ENCODE measurements at places on chromosomes 3 and 15.

DNA sequence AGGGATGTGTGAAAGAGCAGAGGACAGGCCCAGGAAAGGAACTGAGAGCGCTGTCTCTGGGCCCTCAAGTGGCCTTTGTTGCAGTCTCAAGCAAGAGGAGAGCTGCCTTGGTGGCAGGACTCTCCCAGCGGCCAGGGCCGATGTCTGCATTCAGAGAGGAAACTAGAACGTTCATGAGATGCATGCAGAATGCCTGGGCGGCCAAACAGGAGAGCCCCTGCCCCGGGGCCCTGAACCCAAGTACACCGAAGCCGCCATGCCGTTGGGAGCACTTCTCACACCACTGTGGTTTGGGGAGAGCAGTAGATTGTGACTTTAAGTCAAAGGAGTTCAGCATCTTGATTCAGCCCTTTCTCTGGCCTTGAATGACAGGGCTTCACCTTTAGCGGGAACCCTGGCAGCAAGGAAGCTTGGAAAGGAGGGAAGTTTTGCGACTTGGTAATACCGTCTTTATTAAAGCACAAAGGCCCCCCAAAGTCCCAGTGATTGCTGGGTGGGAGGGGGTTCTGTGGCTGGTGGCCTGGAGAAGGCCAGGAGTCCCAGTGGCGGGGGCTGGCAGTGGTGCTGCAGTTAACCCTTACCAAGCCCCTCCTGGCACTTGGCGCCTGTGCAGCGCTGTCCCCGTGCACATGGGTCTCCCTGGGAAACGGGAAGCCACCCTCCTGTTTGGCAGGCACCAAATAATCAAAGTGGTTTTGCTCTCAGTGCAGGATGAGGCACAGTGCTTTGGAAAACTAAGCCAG lies 36.2 kb downstream of the SLC6A11 start:
- no peak for DNase-seq

DNA sequence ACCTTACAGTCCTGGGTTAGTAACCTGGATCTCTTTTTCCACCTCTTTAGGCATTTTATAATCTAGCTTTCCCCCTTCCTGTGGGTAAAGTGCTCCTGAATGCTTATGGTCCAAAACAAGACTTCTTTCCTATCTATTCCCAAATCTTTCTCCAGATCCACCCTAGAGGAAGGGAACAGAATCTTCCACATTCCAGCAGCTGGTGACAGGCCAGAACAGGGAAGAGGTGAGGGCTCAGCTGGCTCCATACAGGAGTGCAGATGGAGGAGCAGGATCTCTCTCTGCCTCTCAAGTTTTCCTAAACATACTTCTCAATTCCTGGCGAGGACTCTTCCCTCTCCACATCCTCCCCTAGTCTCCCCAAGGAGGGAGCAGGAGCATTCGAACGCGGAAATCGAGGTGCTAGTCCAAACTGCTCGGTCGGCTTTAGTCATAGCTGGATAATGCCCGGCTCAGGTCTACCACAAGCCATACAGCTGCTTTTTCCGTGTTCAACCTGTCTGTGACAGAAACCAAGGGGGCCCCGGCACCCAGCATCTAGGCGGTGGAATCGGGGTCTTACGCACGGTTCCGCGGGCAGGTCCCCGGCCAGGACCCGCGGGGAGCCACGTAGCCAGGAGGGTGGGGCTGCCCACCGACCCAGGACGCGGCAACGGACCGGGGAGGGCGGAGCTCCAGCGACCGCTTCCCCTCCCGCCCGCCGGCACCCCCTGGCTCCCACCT lies 4.0 kb downstream of the RASSF1 start:
- DNase-seq, result no peak

DNA sequence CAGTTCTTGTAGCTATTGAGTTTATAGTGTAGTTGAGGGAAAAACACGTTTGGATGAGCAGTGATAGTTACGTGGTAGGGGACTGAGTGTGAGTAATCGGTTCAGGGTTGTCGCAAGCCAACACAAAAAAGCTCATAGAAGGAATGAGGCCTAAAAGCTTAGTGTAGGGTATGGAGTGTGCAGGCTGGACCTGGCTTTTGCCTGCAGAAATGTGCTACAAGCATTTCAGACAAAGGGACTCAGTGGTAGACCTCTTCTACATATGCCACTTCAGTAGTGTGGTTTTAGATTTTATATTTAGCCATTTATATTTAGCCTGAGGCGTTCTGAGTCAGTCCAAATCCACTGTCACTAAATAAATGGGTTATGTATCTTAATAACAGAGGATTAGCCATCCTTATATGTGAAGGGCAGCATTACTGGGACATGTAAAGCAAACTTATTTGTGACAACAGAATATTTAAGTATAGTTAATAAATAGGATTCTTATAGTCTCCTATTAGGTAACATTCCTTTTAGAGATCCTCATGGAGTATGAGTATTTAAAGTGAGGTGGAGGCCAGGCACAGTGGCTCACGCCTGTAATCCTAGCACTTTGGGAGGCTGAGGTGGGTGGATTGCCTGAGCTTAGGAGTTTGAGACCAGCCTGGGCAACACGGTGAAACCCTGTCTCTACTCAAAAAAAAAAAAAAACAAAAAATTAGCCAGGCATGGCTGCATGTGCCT lies 21.8 kb downstream of the ATP2C1 start:
- DNase-seq, result no peak

- no peak for DNase-seq
These were observed 402.1 kb downstream of the CADM2 start for GRCh38 chr3:85360742-85361387.

DNA sequence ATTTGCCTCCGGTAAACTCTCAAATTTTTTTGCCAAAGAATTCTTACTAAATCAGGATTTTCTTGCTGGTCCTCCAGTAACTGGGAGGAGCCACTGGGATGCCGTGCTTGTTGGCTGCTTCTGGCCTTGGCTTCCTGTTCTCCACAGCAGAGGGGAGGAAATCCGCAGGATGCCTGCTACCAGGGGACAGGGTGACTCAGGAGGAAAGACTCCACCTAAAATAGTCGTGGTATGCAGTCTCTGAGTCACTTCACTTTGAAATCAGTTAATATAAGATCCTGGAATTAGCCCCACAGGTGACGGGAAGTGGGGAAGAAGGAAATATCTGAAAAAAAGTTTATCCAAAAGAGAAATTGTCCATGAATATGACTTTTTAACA lies 6.5 kb upstream of the TM4SF18 start:
- no peak for DNase-seq

- DNase-seq, result no peak
These were observed 2.1 kb upstream of the TTLL3 start for GRCh38 chr3:9807981-9808344.

All from stimulated activated CD4-positive, alpha-beta T cell treated with anti-CD3 and anti-CD28 coated beads, TNF-alpha, amount 100 ng/mL, for 1 hour (primary cell).